IPS DF 6.9 (cell line): ENCODE measurements at places on chromosomes 2 and 18.

DNA sequence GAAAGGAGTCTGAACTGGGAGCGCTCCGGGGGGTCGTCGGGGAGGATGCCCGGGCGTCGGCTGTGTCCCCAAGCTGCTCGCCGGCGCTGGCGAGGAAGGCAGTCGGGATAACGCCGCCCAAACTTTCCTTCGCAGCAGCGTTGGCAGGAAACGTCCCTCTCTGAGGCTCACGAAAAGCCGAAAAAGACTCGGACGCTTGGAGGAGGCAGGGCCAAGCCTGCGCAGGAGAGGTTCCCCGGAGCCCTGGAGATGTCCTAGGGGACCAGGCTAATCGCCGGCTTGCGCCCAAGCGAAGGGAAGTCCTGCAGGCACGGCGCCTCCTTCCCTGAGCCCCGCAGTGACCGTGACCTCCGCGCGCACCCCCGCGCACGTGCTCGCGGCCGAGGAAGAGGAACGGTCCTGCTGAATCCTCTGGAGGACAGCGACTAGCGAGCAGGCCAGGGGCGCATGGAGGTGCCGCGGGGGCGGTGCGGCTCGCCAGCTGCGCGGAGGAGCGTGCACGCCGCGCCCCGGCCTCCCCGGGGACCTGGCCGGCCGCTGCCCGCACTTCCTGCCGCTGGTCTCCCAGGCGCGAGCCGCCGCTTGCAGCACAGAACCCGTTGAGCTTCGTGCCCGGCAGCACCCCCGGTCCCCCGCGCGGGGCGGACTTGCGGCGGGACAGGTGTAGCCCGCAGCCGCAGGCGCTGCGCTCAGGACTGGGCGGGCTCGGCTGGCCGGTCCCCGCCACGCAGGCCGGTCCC, at the start of gene SH3RF3:
TSS of gene SH3RF3 (plus strand) at position 590 of the 740 bp plus-strand sequence.
- DNase-seq: no peak

- DNase-seq: no peak
These were observed 42.6 kb downstream of the ITGAV start for GRCh38 chr2:186632417-186632816.

DNA sequence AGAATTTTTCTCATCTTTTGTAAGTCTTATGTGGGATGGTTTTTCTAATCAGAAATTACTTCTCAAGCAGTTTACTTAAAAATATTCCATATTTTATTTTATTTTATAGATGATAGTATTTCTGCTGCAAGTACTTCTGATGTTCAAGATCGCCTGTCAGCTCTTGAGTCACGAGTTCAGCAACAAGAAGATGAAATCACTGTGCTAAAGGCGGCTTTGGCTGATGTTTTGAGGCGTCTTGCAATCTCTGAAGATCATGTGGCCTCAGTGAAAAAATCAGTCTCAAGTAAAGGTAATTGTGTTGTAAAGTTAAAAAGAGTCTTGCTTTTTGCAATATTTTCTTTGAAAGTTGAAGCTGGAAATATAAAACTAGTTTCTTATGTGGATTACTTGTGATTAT, 76.2 kb downstream of the EML4 start:
- no peak for DNase-seq

DNA sequence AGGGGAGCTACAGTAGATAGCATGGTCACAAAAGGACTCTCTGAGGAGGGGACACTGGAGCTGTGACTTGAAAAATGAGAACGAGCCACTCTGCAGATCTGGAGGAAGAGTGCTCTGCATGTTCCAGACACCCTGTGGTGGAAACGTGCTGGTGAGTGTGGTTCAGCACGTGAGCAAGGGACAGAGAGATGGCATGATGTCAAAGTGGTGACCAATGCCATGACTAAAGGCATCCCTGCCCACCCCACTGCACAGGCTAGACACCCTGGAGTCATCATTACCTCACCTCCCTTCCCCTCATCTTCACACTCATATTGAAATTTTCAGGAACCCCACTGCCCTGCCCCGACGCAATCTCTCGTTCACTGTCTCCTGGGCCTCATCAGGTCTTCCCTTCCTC, 56.5 kb downstream of the SLC4A5 start:
- no peak for DNase-seq

GRCh38 chr2:11663427-11663826, 6.6 kb downstream of the NTSR2 start:
- DNase-seq: no peak

DNA sequence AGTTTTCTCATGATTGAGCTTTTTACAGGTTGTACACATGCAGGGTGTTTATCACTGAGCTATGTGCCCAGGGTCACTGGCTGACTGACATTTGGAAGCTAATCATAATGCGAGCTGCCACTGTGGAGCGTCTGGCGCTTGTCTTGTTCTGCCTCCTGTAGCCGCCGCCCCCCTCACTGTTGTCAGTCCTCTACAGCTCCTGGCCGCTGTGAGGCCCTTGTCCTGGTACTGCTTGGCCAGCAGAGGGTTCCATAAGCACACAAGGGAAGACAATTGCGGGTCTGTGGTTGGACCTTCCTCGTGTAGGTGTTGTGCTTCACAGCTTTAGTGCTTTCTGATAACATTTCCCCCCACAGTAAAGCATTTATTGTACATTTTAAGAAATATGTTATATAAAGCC, 105.6 kb upstream of the LDLRAD4 start:
- DNase-seq: peak; percentile 33

- DNase-seq: no peak
These were observed 67.8 kb upstream of the ACYP2 start for GRCh38 chr2:54047658-54048057.

DNA sequence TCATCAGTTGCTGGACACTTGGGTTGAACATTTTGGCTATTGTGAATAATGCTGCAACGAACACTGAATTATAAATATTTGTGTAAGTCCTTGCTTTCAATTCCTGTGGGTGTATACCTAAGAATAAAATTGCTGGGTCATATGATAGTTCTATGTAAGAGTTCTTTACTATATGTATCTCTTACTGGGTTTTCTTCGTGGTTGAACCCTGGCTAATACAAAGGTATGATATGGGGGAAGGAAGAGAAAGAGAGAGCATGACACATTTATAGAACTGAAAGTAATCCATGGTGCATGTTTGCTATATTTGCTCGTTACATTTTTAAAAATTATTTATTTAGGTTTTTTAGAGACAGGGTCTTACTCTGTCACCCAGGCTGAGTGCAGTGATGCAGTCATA, 143.1 kb upstream of the GAREM1 start:
- no peak for DNase-seq
